ENCODE measurements at places on chromosomes 7 and 10.
A peak's percentile ranks its signal among the peaks of the same experiment; 100 is the strongest.

GRCh38 chr7:93843260-93843659 lies 47.3 kb downstream of the TFPI2 start:
- DNase-seq, result no peak

DNA sequence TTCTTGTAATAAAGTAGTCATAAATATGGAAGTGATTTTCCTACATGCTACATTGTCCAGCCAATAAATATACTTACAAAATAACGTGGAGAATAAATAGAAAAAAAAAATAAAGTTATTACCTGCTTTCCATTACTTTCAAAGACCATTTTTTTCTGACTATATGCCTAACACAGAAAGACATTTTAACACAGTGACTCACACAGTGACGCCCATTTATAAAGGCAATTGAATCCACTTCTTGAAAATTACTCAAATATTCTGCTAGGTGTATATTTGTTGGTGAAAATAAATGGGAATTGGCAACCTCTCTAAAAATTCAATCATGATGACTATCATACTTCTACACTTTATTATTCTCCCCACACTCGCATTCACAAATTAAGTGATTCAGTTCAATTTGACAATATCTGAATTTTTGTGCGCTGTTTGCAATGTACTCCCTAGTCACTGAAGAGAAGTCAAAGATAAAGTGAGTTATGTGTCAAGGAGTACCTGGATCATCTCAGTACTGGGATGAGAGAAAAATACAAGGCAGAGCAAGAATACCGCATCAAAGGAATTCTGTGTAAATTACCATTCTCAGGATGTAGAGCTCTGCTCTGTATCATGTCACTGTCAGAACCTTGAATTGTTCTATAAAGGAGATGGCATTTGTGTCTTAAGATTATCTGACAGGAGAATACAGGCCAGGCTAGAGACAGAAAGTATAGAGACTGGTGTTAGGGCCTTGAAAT lies 642.7 kb downstream of the IPMK start:
- DNase-seq, result no peak

DNA sequence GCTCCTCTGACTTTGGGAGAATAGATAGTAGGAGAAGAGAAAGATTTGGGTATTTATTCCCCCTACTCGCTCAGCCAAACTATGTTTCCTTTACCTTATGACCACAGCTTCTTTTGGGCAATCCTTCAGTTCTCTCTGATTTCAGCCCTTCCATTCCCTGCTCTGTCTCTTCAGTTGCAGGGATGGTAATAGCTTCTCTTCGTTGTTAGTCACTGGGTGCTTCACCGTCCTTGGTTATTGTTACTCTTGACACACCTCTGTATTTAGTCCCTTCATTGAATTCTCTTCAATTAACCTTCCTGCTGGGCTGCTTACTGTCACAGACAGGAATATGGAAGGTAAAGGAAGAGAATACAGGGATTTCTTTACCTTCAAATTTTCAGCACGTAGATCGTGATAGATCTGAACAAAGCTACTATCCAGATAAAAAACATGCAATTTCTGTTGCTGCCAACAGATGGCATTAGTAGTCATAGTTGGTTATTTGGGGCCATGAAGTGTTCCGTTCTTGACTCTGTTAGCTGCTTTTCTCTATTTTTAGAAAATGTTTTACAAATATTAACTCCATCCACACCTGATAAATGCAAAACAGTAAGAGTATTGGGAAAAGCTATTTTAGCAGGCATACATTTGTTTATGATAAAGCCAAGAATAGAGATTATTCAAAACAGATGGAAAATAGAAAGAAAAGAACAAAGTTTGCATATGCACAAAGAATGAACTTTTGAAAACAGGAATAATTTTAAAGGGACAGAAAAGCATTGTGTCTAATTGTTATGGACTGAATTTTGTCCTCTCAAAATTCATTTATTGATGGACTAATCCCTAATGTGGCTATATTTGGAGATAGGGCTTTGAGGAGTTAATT lies 14.0 kb upstream of the PTTG1IP2 start:
- peak; percentile 24 for DNase-seq

GRCh38 chr10:26835025-26835424 lies 25.7 kb downstream of the ABI1 start:
- DNase-seq, result no peak

DNA sequence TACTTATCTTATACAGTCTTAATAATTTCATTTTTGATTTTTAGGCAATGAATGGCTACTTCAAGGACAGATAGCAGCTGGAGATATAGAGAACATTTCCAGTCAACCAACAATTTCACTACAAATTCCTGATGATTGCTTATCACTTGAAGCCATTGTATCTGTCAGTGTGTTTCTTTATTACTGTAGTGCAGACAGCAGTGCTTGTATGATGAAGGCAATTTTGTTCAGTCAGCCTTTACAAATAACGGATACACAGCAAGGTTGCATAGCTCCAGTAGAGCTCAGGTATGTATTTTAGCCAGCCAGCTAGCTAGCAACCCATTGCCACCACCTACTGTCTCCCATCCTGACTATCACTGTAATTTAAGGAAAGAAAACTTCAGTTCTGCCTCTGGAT lies 53.8 kb downstream of the NHLRC2 start:
- no peak for DNase-seq

GRCh38 chr7:79403451-79403850 lies 50.0 kb downstream of the MAGI2 start:
- no peak for DNase-seq

- DNase-seq, result no peak
Measured at GRCh38 chr10:44911081-44911540, at the start of gene TMEM72. Gene TMEM72 (plus strand): TSS chr10:44911337. CDS start chr10:44911513, 176 bp downstream.

GRCh38 chr10:86830043-86830591 lies 73.7 kb downstream of the BMPR1A start:
- no peak for DNase-seq

DNA sequence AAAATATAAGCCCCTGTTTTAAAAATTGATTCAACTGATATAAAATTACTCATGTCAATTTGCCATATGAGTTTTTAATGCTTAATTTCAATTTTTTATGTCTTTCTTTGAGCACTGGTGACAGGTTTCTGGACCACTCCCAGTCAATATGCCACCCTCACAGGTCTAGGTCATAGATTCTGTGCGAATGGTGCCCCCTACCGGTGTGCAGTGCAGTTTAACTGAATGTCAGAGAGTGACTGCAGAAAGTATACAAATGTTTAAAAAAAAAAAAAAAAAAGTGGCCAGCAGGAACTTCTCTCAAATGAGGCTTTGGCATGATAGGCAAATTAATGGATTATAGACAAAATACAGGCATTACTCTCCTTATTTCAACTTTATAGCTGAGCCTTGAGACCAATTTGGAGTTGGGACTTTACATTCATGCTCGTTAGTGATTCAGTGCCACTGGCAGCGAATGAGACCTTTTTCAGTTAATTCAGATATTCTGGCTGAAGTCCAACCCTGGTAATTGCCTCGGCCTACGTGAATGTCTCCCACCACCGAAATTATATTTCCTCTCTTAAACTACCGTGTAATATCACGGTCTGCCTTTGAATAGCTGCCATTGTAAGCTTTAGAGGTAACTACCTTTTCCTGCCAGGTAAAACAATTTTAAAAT lies 427.6 kb downstream of the PHTF2 start:
- DNase-seq, result no peak

DNA sequence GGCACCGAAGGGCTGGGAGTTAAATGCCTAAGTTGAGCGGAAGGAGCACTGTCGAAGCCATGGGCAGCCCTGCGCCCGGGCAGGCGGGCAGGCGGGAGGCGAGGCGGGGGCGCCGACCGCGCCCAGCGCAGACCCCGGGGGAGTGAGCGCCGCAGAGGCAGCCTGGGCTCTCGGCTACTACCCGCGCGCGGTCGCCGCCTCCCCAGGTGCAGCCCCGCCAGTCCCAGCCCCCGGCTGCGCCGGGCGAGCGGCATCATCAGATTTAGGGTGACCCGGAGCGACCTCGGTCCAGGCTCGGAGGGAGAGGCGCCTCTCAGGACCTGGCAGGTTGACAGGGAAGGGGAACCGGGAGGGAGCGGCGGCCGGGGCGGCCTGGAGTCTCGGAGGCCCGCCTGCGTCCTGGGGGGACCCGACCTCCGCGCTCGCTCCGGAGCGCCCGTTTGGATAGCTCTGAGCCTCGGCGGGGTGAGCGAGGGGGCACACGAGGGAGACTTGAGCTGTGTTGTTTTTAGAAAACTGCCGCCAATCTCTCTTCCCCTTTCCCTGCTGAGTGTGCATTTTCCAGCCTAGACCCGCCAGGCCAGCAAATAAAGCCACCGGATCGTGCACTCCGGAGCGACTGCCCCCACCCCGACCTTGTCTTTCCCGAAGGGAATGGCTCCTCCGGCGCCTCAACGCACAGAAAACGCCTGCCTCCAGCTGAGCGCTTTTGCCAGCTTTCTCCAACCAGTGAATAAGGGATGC lies 2.3 kb upstream of the NRP1 start:
- no peak for DNase-seq

DNA sequence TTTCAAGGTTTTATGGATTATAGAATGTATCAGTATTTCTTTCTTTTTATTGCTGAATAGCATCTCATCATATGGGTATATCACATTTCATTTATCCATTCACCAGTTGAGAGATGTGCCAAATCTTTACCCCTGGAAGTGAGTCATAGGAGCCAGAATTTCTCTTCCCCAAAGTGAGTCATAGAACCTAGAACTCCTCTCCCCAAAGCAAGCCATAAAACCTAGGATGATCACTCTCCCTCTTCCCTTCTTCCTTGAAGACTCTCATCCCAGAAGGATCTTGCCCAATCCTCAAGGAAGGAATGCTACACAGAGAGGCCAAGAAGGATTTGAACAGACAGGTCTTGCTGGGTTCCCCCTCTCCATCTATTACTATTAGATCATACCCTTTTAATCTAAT lies 199.9 kb downstream of the EVX1 start:
- no peak for DNase-seq

DNA sequence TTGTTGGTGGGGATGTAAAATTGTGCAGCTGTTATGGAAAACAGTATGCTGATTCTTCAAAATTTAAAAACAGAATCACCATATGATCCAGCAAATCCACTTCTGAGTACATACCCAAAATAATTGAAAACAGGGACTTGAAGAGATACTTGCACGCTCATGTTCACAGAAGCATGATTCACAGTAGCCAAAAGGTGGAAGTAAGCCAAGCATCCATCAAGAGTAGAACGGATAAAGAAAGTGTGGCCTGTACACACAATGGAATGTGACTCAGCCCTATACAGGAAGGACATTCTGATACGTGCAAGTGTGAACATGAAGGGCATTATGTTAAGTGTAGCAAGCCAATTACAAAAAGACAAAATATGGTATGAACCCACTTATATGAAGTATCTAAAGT lies 696.7 kb upstream of the CELF2 start:
- no peak for DNase-seq

DNA sequence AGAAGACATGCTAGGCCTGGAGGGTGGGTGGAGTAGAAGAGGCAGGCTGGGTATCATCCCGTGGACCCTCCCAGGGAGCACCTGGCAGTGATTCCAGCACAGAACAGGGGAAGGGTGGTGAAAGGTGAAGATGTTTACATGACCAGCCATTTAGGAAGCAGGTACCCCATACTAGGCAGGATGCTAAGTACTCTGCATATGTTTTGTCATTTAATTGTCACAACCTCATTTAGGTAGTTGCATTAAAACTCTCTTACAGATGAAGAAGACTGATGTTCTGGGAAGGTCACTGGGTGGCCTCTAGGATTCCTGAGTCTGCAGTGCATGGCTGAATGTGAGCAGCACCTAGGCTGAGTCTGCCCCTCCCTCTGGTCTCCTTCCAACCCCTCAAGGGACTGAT lies 15.2 kb downstream of the ITPRIP start:
- DNase-seq, result no peak

DNA sequence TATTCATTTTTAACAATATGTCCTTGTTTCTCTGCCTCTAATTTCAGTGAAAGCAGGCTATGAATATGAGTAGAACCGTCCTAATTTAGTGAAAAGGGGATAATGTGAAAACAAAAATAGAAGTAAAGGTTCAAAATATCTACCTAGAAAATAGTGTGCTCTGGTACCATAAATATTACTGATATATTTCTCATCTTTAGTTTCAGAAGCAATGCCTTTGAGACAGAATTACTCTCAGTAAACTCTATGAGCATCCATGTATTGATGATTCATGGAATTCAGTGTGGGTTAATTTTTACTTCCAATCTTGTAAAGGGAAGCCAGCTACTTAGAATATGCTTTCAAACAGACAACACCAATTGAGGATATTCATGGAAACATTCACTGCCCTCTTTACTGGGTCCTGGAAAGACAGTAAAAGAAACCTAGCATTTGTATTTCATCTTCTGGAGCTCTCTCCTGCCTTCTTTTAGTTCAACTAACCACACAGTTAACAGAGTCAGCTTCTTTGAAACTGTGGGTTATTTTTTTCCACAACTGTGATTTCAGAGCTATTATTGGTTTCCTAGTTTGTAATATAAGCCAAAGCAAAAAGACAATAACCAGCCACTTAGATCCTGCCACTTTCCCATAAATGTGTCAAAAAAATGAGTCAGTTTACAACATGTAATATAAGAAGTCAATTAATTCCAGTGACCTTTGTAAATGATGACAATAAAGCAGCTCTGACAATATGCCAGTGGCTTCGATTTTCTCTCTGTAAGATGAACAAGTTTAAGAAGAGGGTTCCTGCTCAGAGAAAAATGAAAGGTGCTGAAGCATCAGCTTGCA lies 1.7 kb downstream of the LRRN3 start:
- DNase-seq, result no peak

- DNase-seq, result no peak
Measured at GRCh38 chr10:16742165-16742960, 74.9 kb downstream of the RSU1 start.

DNA sequence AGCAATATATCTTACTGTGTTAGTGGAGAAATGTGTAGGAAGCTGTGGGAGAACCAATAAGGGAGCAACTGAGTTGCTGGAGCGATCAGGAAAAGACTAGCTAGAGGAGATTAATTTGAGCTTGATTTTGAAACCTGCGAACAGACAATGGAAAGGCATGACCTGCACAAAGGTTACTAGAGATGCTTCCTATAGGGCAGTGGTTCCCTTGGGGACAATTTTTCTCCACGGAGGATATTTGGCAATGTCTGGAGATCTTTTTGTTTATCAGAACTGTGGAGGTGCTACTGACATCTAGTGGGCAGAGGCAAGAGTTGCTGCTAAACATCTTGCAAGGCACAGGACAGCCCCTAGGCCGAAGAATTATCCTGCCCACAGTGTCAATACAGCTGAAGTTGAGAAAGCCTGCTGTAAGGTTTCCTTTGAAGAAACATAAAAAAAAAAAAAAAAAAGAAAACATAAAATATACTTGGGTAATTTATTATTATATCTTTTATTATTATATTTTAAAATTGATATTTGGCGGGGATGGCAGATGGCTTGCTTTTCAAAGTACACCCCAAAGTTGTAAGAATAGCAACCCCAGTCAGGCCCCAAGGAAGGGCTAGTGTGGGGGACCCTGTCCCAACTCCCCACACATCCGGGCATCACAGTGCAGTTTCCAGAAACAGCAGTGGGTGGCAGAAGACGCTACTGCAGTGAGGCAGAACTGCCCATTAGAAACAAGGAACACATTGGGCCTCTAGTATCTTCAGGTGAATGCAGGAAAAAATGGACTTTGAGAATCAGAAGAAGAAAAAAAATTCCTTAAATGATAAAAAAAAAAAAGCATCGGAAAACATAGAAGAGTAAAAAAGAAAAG lies 481.6 kb downstream of the SH2D4B start:
- DNase-seq, result peak; percentile 8

All from KG1 (cell line).